ENCODE measurements at places on chromosomes 5 and 9.

DNA sequence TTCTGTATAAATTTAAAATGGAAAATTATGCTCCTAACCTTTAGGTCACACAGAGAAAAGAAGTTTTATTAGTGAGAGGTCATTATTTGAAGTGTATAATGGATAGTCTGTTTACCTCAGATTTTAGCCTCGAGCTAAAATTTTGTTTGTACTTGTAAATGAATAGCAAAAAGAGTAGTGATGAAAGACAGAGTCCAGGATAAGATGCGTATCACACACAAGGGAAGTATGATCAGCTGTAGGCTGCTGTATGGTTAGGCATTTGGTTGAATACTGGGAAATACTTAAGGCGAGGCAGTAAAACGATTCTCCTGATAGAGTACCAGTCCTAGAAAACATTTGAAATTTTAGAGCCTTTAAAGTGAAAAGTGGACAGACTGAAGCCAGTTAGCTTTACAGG lies 92.7 kb downstream of the FBXL7 start:
- no peaks in the 10 kb centered on the region for H3K27me3 ChIP-seq
- no peaks in the 10 kb centered on the region for H3K4me1 ChIP-seq
- no peaks in the 10 kb centered on the region for H3K36me3 ChIP-seq
- H3K4me3 ChIP-seq = no peak overlapping the region
- no peak overlapping the region for H3K27ac ChIP-seq

DNA sequence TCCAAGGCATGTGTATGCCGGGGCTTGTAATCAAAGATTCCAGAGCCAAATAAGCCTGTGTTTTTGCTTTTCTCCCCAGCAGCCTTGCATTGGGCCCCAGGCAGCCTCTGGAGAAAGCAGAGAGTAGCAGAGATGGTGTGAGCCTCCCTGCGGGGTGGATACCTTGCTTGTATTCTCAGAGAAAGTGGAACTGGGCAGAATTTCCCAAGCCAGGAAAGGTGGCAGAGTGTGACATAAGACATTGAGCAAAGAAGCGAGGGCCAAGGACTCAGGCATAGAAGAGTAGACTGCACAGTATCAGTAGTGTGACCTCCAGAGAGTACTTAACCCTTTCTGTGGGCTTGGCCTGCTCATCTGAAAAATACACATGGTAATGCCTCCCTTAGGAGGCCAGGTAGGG lies 1.6 kb upstream of the GSN start:
- no peaks in the 10 kb centered on the region for H3K27me3 ChIP-seq
- DNase-seq = no peak
- H3K4me3 ChIP-seq = no peak overlapping the region
- H3K27ac ChIP-seq = peak overlapping the region; percentile 98
- no peaks in the 10 kb centered on the region for H3K36me3 ChIP-seq

DNA sequence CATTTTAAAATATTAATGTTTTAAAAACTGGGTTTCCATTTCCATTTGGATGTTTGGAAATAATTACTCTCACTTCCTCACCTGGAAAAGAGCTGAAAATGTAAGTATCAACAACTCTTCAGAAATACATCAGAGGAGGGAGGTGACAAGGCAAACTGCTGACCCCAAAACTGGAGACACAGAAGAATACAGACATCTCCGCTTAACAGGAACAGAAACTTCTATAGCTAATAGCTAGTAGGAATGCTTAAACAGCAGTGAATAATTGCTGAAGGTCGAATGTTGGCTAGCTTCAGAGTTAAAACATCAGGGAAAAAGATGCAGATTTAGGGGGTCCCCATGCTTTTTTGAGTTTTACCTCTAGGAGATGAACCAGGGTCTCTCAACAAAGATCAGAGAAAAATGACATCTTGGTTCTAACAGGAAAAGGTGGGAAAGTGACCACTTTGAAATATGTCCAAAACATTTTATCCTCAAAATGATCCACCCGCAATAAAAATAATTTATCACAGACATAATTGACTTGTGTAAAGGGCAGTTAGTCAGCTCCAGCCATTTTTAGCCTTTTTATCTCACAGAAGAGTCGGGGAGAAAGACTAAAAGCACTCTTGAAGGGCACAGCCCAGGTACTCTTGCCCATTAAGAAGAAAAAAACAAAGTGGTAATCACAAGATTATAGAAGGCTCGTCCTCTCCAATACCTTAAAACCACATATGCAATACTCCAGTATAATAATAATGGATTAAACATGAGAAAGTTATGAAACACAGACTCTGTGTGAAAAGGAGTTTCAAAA lies 1474.9 kb downstream of the EFNA5 start:
- no peak for DNase-seq
- H3K27ac ChIP-seq = no peak overlapping the region

GRCh38 chr9:36503172-36504088 lies 69.3 kb upstream of the MELK start:
- no peak overlapping the region for H3K27ac ChIP-seq
- H3K4me3 ChIP-seq = no peak overlapping the region
- no peaks in the 10 kb centered on the region for H3K4me1 ChIP-seq
- DNase-seq = no peak
- no peaks in the 10 kb centered on the region for H3K27me3 ChIP-seq

- no peak overlapping the region for H3K4me3 ChIP-seq
- no peak for DNase-seq
- no peaks in the 10 kb centered on the region for H3K27me3 ChIP-seq
- H3K27ac ChIP-seq = no peak overlapping the region
Observed at GRCh38 chr5:2023196-2023595, 140.5 kb upstream of the IRX4 start.

- no peaks in the 10 kb centered on the region for H3K27me3 ChIP-seq
- DNase-seq = no peak
- H3K4me3 ChIP-seq = no peak overlapping the region
- peak overlapping the region; percentile 62 for H3K27ac ChIP-seq
- no peaks in the 10 kb centered on the region for H3K36me3 ChIP-seq
Observed at GRCh38 chr9:121751686-121752445, 100.4 kb downstream of the DAB2IP start.

GRCh38 chr5:89998519-89999305 lies 410.8 kb downstream of the CETN3 start:
- no peak overlapping the region for H3K27ac ChIP-seq
- no peak overlapping the region for H3K4me3 ChIP-seq
- no peak for DNase-seq
